T-helper 1 cell (primary cell): ENCODE measurements at places on chromosomes 13 and 19.

DNA sequence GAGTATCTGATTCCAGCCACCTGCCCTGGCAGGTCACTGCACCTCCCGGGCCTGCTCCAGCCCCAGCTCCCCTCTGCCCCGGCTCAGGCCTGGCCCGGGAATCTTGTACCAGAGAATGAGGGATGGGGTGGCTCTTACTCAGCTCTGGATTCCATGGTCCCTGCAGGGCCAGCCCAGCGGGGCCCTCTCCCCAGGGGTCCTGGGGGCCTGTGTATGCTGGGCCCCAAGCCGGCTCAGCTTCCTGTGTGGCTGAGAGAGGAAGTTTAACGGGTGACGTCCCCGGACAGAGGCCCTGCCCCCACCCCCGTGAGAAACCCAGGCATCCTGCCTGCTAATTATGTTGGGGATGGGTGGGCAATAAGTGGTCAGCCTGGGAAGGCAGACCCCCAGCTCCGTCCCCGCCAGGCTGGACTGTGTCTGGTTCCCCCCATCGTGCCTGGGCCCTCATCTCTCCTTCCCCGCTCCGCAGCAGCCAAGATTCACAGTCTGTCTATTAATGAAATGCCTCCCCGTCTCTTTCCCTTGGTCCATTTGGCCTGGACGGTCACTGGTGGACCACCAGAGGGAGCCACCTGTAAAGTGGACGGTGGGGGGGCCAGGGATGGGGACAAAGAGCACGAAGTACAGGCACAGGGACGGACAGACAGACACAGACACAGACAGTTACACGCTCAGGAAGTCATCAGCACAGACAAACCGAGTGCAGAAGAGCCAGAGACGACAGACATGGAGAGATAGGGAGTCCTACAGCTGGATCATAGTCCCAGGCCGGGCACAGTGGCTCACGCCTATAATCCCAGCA lies at the start of gene DENND1C:
Gene DENND1C (minus strand): TSS at position 247 of the 802 bp plus-strand sequence. CDS start 92 bp downstream, at position 155.
- no peak for DNase-seq

GRCh38 chr19:49182848-49183375 lies 25.3 kb downstream of the TRPM4 start:
- DNase-seq: no peak

DNA sequence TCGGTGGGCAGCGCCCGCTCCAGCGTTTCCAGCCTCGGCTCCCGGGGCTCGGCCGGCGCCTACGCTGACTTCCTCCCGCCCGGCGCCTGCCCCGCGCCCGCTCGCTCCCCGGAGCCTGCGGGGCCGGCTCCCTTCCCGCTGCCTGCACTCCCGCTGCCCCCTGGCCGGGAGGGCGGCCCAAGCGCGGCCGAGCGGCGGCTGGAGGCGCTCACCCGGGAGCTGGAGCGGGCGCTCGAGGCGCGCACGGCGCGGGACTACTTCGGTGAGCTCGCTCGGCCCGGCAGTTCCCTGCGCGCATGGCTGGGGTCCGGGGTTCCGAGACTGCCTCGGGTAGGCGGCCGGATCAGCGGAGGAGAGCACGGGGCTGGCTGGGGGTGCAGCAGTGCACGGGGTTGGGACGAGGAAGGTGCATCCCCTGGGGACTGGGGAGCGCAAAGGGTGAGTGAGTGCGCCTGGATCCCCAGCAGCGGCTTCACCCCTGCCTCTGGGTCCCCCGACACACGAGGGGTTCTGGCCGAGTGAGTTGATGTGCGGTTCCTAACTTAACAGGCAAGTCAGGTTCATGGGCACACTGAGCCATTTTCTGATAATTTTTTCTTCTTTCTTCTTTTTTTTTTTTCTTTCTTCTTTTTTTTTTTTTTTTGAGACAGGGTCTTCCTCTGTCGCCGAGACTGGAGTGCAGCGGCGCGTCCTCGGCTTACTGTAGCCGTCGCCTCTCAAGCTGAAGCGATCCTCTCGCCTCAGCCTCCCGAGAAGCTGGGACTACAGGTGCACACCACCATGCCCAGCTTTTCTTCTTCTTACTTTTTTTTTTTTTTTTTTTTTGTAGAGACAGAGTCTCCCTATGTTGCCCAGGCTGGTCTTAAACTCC lies 1.1 kb downstream of the WTIP start:
- DNase-seq: no peak

- DNase-seq: no peak
Observed at GRCh38 chr13:79466872-79467271, 14.1 kb upstream of the NDFIP2 start.

DNA sequence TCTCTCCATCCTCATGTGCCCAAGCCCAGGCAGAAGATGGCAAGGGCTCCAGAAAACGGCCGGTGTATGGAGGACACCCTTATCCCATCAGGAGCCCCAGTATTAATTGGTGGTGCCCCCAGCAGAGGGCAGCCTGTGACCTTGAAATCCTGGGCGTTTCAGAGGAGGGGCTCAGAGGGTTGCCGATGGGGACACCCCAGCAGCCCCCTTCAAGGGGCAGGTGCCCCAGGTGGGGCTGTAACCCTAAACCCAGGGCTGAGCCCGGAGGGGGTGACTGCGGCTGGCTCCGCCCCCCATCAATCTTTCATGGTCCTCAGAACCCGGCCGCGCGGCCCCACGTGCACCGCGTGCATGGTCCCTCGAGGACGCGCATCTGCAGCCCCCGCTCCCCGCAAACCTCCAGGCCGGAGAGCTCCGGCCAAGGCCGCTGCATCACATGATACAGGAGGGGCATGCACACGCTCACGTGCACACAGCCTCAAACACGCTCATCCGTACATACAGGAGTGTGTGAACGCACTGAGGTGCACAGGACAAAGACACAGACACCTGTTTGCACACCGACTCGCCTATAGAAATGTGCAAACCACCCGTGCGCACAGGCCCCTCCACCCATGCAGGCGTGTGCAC lies 949 bp downstream of the RAB3A start:
- no peak for DNase-seq

GRCh38 chr13:114229506-114229905 lies 5.2 kb upstream of the CDC16 start:
- no peak for DNase-seq

- no peak for DNase-seq
Observed at GRCh38 chr13:111975539-111976473, 91.1 kb upstream of the SOX1 start.

DNA sequence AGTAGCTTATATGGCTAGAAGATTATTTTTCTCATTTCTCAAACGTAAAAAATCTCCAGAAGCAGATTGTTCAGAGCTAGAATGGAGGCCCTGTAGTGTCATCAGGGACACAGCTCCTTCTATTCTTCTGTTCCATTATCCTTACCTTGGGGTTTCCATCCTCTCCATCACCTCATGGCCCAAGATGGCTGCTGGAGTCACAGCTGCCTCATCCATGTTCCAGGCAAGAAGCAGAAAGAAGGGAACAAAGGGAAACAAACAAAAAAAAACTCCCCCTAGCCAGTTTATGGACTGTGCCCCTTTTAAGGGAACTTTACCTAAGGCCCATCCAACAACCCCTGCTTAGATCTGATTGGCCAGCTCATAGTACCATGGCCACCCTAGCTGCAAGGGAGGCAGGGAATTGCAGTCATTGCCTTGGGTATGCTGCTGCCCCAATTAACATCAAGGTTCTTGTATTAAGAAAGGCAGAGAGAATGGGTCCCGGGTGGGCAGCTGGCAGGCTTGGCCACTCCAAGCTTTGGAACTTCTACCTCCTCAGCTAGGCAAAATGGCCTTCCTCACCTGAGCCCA lies 15.7 kb downstream of the CEACAM16 start:
- DNase-seq: no peak

GRCh38 chr19:39708594-39708993 lies 4.3 kb downstream of the LGALS14 start:
- no peak for DNase-seq

DNA sequence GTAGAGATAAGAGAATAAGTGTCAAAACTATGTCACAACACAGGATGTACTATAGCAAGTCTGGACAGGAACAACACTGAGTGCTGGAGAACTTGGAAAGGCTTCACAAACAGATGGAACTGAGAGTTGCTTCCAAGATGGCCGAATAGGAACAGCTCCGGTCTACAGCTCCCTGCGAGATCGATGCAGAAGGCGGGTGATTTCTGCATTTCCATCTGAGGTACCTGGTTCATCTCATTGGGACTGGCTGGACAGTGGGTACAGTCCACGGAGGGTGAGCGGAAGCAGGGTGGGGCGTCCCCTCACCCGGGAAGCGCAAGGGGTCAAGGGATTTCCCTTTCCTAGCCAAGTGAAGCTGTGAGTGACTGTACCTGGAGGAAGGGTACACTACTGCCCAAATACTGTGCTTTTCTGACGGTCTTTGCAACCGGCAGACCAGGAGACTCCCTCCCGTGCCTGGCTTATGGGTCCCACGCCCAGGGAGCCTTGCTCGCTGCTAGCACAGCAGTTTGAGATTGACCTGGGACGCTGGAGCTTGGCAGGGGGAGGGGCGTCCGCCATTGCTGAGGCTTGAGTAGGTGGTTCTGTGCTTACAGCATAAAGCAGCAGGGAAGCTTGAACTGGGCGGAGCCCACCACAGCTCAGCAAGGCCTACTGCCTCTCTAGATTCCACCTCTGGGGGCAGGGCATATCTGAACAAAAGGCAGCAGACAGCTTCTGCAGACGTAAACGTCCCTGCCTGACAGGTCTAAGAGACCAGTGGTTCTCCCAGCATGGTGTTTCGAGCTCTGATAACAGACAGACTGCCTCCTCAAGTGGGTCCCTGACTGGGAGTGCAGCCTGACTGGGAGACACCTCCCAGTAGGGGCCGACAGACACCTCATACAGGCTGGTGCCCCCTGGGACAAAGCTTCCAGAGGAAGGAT lies 46.0 kb downstream of the USP12 start:
- no peak for DNase-seq

GRCh38 chr19:29873801-29874575 lies 62.2 kb downstream of the CCNE1 start:
- no peak for DNase-seq

- no peak for DNase-seq
Observed at GRCh38 chr13:21058361-21058760, 3.0 kb downstream of the LATS2 start.

GRCh38 chr19:50207730-50208129 lies 4.3 kb downstream of the MYH14 start:
- DNase-seq: no peak

DNA sequence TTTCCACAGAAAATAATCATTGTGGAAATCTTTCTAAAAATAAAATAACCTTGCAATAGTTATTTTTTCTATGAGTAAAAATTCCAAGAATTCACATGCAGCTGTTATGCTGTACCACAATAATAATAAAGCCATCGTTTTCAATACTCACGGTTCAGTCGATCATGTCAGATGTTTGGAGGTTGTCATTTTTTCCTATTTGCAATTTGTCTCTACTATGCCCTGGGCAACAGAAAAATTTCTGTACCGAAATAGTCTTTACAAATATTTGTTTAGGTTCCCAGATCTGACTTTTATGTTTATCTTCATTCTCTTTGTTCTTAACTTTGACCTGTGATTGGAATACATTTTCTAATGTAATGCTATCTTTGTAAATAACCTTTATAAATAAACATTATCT lies 79.7 kb downstream of the ESD start:
- DNase-seq: no peak

- DNase-seq: no peak
Observed at GRCh38 chr13:30143666-30144400, 163.5 kb downstream of the KATNAL1 start.

- DNase-seq: no peak
Observed at GRCh38 chr13:112995395-112996191, 26.6 kb downstream of the MCF2L start.

DNA sequence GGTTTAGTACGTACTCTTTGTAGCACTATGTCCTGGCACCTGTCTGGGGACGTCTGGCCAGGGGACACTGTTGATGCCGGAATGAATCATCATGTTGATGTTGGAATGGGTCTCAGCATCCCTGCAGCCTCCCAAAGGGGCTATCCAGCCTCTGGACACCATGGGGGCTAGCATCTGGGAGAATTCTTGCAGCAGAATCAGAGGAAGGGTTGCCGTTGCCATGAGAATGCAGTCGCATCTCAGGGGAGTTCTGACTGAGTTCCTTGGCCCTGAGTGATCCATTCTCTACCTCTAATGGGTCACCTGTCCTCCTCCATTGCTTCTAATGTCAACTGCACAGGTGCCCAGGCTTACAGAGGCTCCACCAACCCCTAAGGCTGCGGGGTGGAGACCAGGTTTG lies 129.1 kb downstream of the UQCRFS1 start:
- DNase-seq: no peak

GRCh38 chr13:107968470-107968869 lies 246.9 kb downstream of the LIG4 start:
- no peak for DNase-seq

DNA sequence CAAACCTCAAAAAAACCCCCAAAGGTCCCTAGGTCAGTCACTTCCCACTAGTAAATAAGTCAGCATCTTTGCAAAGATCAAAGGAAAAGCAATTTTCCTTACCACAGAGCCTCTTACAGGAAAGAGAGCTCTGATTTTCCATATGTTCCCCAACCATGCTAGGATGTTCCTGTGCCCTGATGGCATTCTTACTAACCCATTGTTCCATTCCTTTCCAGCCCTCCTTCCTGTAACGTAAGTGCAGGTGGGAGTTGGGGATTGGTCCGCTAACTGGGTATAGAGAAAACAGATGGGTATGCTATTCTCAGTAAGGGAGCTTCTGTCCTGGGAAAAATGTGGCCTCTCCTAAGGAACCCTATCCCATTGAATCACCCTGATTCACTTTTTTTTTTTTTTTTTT lies 14.3 kb downstream of the DPRX start:
- no peak for DNase-seq

GRCh38 chr13:110105136-110105535 lies 201.8 kb downstream of the COL4A1 start:
- no peak for DNase-seq

DNA sequence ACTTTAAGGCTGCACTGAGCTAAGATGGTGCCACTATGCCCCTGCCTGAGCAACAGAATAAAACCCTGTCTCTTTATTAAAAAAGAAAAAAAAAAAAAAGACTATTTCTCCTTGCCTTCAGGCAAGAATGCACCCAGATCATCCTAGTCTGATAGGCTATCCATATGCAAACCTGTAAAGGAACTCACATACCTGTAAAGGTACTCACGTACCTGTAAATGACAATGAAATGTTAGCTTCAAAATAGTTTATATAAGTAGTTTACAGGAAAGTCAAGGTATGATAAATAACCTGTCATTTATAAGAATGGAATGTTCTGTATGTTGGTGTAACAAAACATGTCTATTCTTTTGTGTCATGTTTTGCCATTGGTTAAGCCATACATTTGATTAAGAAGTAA lies 86.3 kb downstream of the PIBF1 start:
- DNase-seq: no peak
